ENCODE measurements at places on chromosomes 3 and 15.

DNA sequence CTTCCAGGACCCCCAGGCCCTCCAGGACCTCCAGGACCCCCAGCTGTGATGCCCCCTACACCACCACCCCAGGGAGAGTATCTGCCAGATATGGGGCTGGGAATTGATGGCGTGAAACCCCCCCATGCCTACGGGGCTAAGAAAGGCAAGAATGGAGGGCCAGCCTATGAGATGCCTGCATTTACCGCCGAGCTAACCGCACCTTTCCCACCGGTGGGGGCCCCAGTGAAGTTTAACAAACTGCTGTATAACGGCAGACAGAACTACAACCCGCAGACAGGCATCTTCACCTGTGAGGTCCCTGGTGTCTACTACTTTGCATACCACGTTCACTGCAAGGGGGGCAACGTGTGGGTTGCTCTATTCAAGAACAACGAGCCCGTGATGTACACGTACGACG is 22.1 kb upstream of the CMSS1 start:
- no peak for DNase-seq

DNA sequence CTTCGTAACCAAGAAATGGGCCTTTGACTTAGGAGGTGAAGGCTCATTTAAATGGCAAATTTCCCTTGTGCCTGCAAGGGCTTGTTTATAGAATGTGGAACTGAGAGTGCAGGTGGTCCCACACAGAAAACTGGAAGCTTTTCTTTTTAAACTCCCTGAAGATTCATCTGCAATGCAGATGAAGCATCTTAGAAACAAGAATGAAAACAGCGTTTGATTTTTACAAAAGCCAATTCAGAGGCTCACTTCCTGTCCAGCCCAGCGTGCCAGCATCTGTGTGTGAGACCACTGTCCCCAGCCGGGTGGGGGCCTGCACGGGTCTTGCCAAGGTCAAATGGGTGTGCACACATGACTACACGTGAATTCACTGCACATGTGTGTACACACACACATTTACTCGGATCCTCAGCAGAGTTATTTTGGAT is 94.7 kb downstream of the LINGO1 start:
- DNase-seq: no peak

DNA sequence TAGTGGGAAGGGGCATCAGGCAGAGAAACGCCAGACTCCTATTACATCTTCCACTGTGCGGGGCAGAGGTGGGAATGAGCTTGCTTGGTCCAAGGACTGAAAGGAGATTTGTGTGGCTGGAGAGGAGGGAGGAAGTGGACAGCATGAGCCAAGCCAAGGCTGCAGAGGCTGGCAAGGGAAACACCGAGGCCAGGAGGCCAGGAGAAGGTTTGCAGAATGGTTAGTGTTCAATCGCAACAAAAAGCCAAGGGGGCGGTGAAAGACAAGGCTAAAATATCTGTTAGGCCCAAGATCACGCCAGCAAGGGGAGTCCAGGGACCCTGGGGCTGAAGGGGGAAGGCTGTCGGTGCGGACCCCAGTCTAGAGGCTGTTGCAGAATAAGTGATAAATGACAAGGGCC is 75.8 kb downstream of the CPN2 start:
- no peak for DNase-seq

DNA sequence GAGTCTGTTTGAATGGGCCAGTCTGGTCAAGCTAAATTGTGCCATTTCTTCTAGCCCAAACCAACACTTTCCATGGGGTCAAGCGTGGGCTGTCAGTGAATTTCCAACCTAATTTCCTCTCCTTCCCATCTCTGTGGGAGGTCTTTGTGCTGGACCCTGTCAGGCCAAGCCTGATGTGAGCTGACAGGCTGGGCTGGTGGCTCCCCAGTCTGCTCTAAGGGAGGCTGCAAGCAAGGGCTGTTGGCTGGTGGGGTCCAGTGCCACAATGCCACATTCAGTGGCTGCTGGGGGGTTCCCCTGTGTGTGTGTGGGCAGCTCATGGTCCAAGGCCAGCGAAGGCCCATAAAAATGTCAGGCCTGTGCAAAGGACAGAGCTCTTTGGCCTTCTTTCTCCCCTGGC is 216.1 kb downstream of the OPA1 start:
- DNase-seq: no peak

- no peak for DNase-seq
Measured at GRCh38 chr3:190773948-190774347, 88.5 kb downstream of the GMNC start.

- no peak for DNase-seq
Measured at GRCh38 chr3:134279466-134279865, 28.8 kb upstream of the RYK start.

GRCh38 chr3:14623569-14624051 is 28.0 kb upstream of the CCDC174 start:
- no peak for DNase-seq

- no peak for DNase-seq
Measured at GRCh38 chr15:95146481-95146880, 915.1 kb downstream of the MCTP2 start.

DNA sequence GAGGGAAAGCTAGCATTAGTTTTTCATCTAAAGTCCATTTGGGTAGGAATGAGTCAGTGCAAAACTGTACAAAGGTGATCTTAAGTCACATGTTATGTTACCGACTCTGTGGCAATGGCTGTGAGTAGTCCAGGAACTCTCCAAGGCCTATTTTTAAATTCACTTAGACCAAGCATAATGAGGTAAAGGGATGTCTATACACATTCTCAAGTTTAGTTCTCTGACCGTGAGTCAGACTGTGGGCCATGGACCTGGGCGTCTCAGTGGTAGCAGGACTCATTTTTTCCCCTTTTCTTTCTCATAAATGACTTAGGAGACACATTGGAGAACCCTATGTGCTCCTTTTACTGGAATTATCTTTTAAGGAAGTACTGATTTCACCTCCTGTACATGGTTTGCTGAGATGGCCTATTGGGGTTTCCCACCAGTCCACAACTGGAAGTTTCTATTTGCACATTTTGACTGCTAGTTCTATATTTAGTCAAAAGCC is 488.7 kb upstream of the TPRG1 start:
- DNase-seq: no peak

GRCh38 chr15:24877174-24877573 is 77.6 kb upstream of the SNRPN start:
- no peak for DNase-seq

DNA sequence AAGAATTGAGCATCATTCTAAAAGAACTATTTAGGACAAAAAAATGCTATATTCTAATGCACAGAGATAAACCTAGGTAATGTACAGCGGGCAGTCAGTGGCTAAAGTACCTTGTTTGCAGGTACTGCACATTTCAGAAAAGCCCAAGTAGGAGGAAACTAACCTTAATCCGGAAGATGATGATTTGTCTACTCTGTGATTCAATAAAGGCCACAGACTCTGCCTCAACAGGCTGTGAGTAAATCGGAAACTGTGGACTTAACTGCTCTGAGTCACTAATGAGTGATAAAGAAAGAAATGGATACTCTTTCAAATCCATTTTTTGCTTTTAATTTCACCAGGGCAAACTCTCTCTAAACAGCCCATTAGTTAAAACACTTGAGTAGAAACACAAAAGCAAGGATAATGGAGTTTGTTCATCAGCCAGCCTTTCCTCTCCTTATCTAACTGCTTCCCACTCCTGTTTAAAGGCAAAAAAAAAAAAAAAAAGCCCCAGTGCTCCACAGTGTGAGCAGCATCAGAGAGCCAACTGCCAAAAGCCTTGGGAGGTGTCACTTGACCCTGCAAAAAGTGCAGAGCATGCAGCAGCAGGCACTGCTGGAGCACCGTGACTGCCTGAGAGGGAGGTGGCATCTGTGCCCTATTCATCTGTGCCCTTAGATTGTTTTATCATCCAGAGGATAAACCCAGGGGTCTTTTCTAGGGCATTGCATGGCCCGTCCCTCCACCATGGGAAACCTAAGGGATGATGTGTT is 187.7 kb downstream of the SATB1 start:
- DNase-seq: no peak

- DNase-seq: no peak
Measured at GRCh38 chr3:98962189-98962930, 60.9 kb upstream of the DCBLD2 start.

GRCh38 chr3:155870945-155871745 is 695 bp downstream of the GMPS start:
- DNase-seq: peak; percentile 47
